ENCODE measurements at places on chromosomes 3 and 15.

DNA sequence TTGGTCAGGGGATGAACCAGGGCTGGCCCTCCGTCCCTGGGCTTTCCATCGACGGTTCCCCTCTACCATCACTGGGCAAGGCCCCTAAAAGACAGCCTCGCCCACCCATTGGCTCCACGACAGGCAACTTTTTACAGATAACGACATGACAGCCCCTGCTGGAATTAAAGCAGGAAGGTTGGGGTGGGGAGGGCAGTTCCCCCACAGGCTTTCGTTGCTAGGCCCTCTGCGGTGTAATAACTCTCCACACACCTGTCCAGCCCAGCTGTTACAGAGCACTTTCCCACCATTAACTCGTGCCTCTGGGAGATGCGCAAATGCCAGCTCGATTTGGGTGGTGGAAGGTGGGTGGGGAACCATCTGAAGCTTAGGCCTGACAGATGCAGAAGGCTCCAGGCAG is 264.2 kb upstream of the TLE3 start:
- DNase-seq: peak; percentile 6

GRCh38 chr3:110851736-110852135 is 219.9 kb upstream of the NECTIN3 start:
- DNase-seq: no peak

DNA sequence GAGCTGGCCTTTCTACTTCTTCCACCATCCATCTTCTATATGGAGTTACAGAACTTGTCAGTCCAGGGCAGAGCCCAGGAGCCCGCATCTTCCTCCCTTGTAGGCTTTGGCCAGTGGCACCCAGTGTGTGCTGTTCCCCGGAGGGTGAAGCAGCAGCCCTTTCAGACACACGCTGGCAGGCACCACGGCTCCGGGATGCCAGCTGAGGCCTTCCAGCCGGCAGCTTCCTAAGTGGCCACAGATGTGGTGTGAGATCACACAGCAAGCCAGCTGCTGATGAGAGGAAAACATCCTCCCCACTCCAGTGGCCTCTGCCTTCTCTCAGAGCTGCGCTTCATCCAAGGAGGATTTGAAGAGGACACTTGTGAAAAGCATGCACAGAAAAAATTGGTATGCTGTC is 24.1 kb downstream of the CRABP1 start:
- DNase-seq: no peak

DNA sequence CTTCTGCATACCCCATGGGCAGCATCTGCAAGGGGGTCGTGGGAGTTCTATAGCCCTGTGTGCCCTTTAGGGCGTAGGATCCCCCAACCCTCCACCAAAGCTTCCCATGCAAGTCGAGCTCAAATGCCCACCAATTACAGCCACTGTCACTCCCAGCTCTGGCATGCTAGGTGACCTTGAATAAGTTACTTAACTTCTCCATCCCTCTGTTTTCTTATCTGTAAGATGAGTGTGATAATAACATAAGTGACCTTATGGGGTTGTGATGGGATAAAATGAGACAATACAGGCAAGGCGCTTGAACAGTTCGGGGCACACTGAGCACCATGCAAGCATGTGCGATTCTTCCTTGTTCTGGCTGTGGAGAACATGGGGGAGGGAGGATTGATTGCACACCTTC is 74.8 kb upstream of the POMGNT2 start:
- DNase-seq: no peak

DNA sequence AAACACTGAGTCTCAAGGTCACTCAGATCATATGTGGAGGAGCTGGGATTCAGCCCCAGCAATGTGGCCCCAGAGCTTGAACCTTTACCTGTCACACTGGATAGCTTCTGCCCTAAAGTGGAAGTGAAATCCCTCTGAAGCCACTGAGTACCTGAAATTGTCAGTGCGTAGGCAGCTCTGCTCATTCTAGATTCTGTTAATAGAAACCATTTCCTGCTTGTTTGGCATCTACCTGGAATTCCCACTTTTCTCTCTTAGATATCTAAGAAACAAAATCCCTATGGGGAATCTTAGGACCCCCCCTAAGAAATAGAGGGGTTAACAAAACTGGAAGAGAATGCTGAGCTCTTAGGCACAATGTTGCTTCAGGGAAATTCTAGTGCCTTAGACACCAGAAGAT is 29.8 kb downstream of the FBXL22 start:
- DNase-seq: no peak

DNA sequence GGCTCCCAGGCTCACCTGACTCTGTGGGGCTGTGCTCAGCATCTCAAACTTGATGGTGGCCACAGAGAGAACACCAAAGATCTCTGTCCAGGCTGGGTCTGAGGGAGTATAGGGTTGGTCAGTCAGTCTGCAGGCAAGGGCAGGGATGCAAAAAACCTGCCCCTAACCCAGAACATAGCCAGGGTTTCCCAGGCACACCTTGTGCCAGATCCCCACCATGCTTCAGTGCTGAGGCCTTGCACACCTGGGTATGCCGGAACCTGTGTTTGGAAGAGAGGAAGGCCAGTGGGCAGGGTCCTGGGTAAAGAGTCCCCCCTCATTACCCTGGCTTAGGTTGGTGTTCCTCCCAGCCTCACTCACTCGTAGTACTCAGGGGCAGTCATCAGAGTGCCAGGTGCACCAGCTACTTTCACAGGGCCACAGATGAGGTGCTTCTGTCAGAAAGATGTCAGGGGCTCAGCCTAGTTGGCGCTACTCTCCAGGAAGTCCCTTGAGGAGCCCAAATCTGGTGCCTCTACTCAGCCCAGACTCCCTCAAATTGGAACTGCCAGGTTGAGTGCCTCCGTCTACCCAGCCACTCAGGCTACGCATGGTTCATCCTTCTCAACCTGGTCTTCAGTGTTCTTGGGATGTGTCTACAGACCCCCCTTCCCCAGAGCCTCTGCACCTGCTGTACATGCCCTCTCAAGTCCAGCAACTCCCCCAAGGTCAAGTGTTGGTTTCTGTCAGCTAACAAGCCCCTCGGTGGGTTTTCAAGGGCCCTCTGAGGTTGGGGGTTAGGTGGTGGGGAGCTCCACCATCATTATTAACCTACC is 1.8 kb downstream of the DALRD3 start:
- no peak for DNase-seq

DNA sequence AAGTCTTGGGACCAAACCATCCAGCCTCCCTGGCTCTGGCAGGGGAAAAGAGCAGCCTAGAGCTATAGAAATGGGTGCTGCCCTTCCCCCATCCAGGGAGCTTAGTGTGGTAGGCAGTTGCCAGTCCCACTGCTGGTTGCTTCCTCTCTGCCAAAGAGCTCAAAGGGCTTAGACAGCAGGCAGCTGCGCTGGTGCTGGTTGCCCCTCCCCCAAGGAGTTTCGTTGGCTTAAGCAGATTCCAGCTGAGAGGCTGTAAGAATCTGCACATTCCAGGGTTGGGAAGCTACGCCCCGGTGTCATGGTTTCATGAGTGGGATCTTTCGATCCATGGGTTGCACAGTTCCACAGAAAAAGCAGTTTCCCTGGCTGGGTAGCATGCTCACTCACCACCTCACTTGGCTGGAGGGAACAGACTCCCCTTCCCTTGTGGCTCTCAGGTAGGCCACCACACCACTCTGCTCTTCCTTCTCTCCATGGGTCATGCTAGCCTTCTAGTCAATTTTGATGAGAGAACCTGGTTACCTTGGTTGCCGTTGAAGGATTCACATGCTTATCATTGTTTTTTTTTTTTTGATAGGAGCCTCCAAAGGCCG is 195.1 kb downstream of the EPHA6 start:
- DNase-seq: no peak

GRCh38 chr3:567488-568185 is 371.1 kb downstream of the CHL1 start:
- no peak for DNase-seq

DNA sequence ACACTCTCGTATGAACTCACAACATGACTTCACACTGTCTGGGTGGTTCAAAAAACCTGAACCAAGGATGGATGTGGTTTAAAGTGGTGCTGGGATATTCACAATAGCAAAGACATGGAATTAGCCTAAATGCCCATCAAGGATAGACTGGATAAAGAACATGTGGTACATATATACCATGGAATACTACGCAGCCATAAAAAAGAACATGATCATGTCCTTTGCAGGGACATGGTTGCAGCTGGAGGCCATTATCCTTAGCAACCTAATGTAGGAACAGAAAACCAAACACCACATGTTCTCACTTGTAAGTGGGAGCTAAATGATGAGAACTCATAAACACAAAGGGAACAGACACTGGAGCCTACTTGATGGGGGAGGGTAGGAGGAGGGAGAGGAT is 3.3 kb upstream of the PRSS50 start:
- DNase-seq: no peak

- no peak for DNase-seq
Measured at GRCh38 chr15:79179108-79179561, 88.6 kb upstream of the RASGRF1 start.

GRCh38 chr3:183958226-183958625 is 59.5 kb downstream of the ABCC5 start:
- DNase-seq: no peak

GRCh38 chr3:183844606-183845005 is 19.2 kb upstream of the MAP6D1 start:
- DNase-seq: no peak

- peak; percentile 2 for DNase-seq
Measured at GRCh38 chr3:13886593-13887129, 6.8 kb upstream of the WNT7A start.

DNA sequence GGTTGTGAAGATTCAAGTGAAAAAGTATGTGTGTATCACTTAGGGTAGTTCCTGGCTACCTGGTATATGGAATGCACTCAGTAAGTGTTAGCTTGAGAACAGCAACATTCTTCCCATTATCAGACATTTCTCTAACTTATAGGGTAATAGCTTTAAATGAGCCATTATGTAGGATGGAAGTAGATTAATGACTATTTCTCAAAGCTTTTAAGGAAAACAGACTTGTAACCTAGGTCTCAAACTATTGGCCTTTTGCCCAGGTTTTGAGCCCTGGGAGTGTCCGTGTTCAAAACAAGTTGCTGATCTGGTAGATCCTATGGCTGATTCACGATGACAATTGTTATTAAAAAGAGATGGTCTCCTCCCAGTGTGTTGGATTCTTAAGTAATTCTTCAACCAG is 129.1 kb upstream of the UMPS start:
- DNase-seq: no peak

GRCh38 chr3:20325563-20325962 is 139.6 kb upstream of the SGO1 start:
- no peak for DNase-seq

DNA sequence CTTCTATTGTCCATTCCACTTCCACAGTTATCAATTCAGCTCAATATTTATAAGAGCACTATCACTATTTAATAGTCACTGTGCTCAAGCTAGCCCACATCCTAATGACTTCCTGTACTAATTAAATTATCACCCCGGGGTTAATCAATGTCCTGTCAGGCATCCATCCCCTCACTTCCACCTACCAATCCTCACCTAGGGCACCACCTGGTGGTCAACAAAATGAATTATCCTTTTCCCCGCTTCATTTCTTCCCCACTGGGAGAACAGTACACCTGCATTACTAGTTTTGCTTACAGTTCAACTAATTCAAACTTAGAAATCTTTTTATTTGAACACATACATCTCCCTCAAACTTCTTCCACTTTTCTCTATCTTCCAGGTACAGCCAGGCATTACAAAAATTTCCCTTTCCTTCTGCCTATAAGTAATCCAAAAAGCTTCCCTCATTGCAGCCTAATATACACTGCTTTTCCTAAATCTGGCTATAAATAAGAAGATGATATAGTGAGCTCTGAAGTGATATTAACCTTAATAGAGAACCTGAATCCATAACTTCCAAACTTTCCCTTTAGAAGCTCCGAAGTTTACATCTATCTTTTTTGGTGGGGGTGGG is 68.5 kb downstream of the TMCC1 start:
- peak; percentile 74 for DNase-seq

DNA sequence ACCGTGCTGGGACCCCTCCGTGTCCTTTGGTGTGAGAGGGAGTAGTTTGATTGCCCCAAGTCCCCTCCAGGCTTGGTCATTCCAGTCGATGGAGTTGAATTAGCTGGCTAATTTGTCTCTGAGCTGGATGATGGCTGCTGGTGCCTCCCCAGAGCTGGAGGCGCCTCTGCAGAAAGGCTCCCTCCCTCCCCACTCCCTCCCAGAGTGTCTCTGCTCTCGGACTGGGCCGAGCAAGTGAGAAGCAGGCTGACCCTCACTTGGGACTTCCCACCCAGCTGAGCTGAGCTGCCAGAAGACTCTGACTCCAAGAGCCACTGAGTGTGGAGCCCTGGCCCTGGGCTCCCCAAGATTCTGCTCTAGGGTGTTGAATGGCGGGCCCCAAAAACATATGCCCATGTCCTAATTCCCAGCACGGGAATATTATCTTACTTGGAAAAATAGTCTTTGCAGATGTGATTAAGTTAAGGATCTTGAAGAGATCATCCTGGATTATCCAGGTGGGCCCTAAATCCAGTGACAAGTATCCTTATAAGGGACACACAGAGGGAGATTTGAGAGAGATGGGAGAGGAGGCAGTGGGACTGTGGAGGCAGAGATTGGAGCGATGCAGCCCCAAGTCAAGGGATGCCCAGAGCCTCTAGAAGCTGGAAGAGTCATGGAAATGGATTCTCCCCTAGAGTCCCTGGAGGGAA is 60.7 kb upstream of the TLE3 start:
- no peak for DNase-seq

DNA sequence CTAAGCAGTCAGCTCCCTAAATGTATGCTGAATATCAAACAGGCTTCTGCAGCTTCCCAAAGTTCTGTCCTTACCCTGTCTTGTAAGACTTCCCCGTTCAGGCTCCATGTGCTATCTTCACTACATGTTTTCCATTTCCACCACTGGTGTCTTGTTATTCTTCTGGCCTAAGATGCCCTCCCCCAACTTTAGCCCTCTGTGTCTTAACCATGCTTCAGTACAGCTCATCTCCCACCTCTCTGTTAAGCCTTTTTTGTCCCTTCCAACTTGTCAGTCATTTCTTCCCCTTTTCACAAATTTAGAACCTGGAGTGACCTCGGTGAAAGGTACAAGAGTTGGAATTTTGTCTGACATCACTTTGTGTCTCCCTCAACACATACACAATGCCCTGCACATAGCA is 151.7 kb upstream of the TBL1XR1 start:
- no peak for DNase-seq

DNA sequence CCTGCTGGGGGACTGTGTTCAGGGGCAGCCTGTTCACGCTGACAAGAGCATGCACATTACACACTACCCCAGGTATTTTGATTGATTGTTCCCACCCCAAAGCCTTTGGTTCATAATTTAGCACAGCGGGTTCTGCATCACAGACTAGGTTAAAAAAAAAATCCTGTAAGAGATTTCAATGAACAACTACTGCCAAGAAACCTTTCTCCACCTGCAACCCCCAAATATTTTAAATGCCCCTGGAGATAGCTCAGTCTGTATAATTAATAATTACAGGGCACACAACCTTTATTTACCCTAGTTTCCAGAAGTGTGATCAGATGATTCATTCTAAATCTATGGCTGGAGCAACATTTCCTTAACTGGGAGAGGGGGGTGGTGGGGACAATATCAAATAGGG is 87.6 kb downstream of the NR2F2 start:
- no peak for DNase-seq

DNA sequence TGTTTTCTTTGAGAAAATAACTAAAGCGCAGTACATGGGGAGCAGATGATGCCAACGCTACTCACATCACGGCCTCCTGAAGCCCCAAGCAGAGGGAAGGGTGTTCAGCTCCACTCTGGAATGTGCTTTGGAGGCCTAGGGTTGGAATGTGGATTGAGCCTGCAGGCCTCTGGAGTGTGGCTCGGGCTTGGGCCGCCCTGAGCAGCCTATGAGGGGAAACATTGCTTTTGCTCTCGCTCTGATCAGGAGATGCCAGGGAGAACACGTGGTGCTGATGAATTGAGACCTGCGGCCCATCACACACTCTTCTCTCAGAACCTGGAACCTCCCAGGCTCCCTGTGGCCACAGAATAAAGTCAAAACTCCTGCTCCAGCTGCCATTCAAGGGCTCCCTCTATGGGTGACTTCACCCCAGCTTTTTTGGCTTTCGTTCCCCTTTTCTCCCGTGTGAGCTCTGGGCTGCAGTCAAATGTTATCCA is 23.3 kb downstream of the CCDC13 start:
- DNase-seq: no peak

Data from HAP-1 (cell line).